ENCODE measurements at places on chromosomes 1 and 21.
A peak's percentile ranks its signal among the peaks of the same experiment; 100 is the strongest.

DNA sequence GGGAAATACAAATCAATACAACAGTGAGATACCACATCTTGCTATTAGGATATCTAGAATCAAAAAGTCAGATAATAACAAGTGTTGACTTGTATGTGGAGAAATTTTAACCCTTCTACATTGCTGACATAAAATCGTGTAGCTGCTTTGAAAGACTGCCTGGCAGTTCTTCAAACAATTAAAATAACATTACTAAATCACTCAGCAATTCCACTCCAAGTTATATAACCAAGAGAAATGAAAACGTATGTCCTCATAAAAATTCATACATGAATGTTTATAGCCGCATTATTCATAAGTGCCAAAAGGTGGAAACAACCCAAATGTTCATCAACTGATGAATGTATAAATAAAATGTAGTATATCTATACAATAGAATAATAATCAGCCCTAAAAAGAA, 164.6 kb downstream of the RASAL2 start:
- no peak for DNase-seq

GRCh38 chr1:172136925-172137324, 283.6 kb upstream of the C1orf105 start:
- DNase-seq, result no peak

DNA sequence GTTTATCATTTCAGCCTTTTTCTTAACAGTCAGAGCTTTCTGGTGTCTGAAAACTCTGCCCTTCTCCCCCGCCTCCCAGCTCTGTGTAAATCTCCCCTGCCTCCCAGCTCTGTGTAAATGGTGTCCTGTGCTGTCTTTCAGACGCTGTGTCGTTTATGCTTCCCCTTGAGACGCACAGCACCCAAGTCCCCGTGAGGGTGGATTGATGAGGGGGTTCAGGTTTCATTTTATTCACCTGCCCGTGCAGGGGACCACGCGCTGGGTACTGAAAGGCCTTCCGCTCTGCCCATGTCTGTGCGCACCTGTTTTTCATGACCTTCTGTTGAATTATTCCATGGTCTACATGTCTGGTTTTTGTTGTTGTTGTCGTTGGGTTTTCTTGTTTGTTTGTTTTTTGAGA, 108.2 kb upstream of the COL6A1 start:
- DNase-seq, result no peak

DNA sequence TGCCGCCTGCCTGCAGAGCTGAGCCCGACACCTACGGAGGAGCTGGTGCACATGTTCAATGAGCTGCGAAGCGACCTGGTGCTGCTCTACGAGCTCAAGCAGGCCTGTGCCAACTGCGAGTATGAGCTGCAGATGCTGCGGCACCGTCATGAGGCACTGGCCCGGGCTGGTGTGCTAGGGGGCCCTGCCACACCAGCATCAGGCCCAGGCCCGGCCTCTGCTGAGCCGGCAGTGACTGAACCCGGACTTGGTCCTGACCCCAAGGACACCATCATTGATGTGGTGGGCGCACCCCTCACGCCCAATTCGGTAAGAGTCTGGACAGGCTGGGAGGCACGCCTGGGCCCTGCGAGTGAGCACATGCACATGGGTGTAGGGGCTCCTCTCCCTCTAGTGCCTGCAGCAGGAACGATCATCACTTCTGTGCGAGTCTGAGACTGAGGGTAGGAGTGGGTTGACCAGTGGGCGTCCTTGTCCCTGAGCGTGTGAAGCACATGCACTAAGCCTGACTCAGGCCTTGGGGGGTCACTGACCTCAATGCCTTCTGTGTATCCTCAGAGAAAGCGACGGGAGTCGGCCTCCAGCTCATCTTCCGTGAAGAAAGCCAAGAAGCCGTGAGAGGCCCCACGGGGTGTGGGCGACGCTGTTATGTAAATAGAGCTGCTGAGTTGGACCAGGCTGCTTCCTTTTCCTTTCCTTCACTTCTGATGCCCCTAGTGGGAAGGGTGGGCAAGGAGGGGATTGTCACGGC, 6.9 kb downstream of the DMAP1 start:
- no peak for DNase-seq

DNA sequence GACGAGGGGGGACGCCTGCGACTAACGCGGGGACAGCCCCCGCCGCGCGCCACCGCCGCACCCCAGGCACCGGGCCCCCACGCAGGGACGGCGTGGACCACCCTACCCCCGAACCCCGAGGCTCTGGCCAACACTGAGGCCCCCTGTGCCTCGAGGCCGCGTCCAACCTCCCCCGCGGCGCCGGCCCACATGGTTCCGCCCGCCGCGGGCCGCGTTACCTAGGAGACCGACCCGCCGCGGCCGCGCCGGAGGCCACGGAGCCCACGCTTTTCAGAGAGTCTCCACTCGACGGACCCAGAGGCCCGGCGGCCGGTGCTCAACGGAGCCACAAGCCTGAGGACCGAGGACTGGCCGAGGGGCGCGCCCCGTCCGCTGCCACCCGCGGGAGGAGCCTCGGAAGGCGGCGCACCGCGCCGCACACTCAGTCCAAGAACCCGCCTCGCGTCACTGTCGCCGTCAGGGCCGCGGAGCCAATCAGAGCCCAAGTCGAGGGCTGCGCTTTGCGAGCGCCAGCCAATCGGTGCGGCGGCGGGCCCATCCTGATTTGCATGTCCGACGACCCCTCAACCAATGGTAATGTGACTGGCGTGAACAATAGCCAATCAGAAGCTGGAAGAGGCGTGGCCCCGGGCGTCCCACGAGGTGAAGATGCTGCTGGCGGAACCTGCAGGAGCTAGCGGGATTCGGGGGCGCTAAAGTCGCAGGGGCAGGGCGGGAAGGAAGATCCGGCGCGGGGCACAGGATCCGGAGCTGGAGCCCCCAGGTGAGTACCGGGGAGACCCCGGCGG, at the start of gene NPHP4:
Gene NPHP4 (minus strand): TSS at position 400 of the 788 bp plus-strand sequence. CDS start 6,136 bp downstream, outside the sequence.
- DNase-seq, result peak; percentile 97

DNA sequence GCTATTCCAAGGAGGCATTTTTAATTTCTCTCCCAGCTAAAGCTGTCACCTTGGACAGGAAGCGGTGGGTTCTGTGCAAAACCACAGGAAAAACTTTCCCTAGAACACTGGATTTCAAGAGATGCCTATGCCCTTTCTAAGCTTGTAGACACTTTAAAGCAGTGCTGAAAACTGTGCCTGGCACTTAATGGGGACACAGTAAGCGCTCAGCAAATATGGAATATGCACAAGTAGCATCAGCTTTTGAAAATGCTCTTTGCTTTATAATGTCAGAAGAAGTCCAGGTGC, 50.9 kb upstream of the TARBP1 start:
- DNase-seq, result no peak

GRCh38 chr1:114832057-114832456, 22.6 kb upstream of the SYCP1 start:
- no peak for DNase-seq

DNA sequence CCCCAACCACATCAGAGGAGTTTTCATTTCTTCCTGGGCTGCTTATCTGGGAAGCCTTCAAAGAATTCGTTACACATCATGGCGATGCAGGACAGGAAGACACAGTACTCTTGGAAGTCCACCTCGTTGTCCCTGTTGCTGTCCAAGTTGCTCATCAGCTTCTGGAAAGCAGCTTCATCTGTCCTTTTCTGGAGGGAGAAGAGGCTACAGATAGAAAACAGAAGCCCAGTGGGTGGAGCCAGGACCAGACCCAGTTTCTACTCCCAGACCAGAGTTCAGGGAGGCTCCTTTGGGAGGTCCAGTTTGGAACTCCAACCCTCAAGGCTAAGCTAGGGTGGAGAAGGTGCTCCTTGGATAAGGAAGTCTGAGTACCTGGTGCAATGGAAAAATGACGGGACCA, 1.9 kb downstream of the S100A4 start:
- no peak for DNase-seq

- DNase-seq, result no peak
These were observed 3.9 kb downstream of the S100A9 start for GRCh38 chr1:153361480-153362109.

DNA sequence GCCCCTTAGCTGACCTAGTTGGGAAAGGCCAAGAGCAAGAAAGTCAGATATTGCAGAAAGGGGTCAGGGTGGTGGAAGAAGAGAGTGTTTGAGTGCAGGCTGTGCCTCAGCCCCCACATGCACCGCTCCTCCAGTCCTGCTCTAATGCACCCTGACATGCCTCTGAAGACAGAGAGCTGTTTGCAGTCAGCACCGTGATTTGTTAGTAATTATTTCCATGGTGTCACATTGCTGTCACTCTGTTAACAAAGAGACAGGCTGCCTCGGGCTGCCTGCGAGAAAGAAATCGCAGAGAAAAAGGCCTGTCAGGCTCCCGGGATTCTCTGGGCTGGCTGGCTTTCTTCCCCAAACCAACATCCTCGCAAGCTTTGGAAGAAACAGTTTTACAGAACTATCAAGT, 58.3 kb downstream of the ERI3 start:
- DNase-seq, result no peak

GRCh38 chr1:221511797-221512196, 230.1 kb downstream of the DUSP10 start:
- no peak for DNase-seq

GRCh38 chr1:72662918-72663317, 380.6 kb upstream of the NEGR1 start:
- DNase-seq, result no peak

DNA sequence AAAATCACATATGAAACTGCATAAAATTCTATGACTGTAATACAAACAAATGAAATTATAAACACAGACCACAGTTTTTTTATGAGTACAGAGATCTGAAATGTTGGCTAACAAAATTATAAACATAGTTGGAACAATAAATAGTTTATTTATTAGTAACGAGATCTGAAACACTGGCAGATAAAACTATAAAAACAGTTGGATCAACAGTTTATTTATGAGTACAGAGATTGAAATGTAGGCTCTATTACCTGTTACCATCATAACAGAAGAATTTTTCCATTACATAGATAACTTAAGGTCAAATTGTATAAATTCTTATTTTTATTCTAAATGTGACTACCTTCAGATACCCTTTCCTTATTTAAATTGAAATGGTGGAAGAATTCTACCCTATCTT, 14.5 kb downstream of the EYA3 start:
- DNase-seq, result no peak
